Urinary bladder (tissue), 4 donors: ENCODE measurements at places on chromosomes 2 and 18. TPM values are rescaled to one million over a fixed set of nuclear protein-coding genes. Genes with fewer than 3 reads are reported as not detected.

GRCh38 chr18:45169610-45170009, 445.7 kb upstream of the SLC14A2 start:
- DNase-seq = no peak

DNA sequence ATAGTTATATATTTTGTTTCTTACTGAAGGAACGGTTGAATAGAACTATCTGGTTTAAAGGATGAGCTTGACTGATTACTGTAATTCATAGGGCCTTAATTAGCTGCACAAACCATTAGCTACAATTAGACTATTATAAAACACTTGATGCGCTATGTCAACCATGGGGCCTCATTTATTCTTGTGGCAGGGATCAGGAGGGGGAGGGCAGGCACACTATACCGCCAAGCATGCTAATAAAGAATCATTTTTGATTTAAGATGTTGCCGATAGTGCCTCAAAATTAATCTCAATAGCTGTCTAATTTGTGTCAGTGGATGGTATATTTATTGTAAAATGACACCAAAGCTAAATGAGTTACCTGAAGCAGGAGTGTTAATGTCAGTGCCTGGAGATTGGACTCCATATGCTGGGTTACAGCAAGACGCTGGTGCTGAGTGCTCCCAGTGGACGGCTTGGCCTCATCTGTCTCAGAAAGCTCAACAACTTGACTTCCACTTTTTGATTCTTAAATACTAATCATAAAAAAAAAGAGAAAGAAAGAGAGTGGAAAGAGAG, 1007.0 kb upstream of the CELF4 start:
- no peak for DNase-seq

DNA sequence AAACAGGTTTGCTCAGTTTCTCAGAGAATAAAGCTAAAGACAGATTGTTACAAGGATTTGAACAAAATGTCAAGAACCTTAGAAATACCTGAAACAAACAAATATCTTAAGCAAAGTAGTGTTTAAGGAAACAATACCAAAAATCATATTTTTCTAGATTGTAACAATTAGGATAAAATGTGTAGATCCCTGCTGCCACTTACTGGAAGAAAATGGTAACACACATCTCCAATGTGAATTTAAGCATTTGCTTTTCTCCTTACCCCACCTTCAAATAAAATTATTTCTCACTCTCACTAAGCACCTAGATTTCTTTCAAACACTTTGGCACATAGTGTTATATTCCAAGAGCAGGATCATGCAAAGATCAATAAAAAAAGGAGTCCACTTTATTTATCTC, 34.9 kb downstream of the SUCLG1 start:
- no peak for DNase-seq

Gene HTR2B
- 0.81 TPM for polyA plus RNA-seq

GRCh38 chr2:103289105-103289725, 527.4 kb downstream of the TMEM182 start:
- DNase-seq = no peak

Gene AGXT
- polyA plus RNA-seq = 0.49 TPM

GRCh38 chr2:197704434-197705120, 592 bp upstream of the MARS2 start:
- DNase-seq = no peak

Gene WDPCP
- 3.8 TPM for polyA plus RNA-seq

Gene REG3G
- polyA plus RNA-seq = 0.30 TPM

DNA sequence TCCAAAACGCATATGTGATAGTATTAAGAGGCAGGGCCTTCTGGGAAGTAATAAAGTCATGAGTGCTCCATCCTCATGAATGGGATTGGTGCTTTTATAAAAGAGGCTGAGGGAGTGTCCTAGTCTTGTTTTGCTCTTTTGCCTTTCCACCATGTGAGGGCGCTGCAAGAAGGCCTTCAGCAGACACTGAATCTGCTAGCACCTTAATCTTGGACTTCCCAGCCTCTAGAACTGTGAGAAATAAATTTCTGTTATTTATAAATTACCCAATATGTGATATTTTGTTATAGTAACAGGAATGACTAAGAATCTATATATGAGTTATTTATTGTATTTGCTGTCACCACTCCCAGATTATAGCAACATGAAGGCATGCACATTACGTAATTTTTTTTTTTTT, 63.5 kb downstream of the PLA2R1 start:
- DNase-seq = no peak

DNA sequence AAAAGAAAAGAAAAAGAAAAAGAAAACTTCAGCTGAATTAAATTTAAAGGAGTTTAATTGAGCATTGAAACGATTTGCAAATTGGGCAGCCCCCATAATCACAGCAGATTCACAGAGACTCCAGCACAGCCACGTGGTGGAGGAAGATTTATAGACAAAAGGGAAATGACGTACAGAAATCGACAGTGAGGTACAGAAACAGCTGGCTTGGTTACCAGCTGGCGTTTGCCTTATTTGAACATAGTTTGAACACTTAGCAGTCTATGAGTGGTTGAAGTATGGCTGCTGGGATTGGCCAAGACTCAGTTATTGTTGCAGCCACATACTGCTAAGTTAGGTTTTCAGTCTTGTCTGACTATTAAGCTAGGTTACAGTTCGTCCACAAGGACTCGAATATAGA, 312.2 kb upstream of the SLC14A2 start:
- DNase-seq = no peak

DNA sequence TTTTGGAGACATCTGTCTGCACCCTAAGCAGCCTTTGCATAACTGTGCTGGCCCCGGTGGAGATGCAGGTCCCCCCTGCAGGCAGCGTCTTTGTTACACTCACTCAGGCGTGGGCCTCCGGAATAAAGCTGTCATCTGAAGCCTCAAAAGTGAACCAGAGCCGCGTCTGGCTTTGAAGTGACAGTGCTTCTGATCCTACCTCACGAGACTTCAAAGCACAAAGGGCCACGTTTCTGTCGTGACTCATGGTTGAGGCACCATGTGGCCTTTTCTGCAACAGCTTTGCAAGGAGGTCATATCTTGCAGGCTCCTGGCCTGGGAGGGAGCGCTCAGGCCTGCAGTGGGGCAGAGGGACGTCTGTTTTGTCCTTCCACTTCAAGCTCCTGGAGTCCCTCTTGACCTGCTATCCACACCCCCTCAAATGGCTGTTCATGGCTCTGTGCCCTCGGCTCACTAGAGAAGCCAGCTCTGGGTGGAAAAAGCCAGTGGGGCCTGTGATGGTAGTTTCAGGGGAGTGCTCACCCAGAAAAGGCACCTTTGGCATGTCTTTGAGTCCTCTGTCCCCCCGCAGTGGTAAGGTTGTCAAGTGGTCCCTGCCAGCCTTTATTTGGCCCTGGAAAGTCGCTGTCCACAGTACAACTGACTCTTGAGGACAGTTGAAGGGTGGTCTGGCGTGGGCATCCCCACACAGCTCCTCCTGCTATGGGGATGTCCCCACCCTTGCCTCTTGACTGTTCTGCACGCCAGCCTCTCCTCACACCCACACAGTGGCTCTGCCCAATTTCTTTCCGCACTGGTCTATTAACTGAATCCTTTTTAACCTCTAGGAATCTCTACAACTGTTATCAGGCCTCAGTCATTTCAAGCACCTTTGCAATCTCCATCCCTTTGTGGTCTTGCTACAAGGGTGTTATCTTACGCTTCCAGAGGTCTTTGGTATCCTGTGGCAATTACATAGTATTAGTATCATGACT, 19.3 kb downstream of the GPR55 start:
- DNase-seq = no peak

DNA sequence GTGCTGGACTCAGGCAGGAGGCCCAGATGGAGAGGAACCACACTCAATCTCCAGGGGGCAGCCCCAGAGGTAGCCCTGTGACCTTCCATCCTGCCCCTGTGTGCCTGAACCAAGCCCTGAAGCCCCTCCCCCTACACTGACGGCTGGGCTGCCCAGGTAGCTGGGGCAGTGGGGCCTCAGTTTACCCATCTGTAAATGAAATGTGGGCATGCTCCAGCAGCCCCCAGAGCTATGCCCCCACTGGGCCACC, 15.8 kb downstream of the CROCC2 start:
- DNase-seq = no peak

GRCh38 chr18:71168557-71169145, 879.8 kb downstream of the SOCS6 start:
- DNase-seq = no peak

- no peak for DNase-seq
These were observed 620 bp upstream of the RPL37A start for GRCh38 chr2:216498070-216498378.

Gene HDHD2
- polyA plus RNA-seq = 28.7 TPM

DNA sequence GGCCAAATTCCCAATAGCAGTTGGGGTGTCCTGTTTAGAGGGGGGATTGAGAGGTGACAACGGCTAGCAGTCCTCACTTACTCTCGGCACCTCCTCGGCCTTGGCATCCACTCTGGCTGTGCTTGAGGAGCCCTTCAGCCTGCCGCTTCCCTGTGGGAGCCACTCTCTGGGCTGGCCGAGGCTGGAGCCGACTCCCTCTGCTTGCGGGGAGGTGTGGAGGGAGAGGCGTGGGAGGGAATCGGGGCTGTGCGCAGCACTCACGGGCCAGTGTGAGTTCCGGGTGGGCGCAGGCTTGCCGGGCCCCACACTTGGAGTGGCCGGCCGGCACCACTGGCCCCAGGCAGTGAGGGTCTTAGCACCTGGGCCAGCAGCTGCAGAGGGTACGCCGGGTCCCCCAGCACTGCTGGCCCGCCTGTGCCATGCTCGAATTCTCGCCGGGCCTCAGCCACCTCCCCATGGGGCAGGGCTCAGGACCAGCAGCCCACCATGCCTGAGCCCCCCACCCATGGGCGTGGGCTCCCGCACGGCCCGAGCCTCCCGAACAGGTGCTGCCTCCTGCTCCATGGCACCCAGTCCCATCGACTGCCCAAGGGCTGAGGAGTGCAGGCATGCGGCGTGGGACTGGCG, 705.9 kb upstream of the ZNF804A start:
- DNase-seq = no peak

DNA sequence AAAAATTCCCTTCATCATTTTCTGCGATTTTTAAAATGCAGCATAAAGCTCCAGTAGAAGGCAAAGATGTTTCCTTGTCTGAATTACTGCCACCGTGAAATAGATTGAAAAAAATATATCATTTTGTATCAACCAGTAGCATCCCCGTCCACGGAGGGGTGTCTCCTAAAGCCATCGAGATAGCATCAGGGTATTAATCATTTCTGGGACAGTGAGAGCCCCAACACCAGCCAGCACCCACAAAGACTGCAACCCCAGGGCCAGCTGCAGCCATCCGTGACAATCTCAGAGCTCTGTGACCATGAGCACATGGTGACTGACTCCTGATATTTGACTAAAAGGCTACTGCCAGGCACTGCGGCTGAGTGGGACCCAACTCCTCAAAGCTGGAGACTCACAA, 64.1 kb upstream of the SIX3 start:
- no peak for DNase-seq

- no peak for DNase-seq
These were observed 38.5 kb upstream of the SLC35G4 start for GRCh38 chr18:11570769-11571412.

DNA sequence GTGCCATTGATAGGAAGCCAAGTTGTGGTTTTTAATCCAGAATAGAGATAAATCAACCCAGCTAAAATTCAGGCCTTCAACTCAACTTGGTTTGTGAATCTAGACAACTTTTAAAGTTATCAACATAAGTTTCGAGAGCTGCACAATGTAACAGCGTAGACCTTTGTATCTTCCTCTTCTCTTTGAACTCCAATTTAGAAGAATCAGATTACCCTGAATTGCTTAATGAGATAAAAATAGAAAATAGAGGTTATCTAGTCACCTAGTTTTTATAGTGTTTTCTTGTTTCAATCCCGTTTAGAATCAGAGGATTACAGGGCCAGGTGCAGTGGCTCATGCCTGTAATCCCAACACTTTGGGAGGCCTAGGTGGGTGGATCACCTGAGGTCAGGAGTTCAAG, 12.3 kb downstream of the MOGAT1 start:
- no peak for DNase-seq

DNA sequence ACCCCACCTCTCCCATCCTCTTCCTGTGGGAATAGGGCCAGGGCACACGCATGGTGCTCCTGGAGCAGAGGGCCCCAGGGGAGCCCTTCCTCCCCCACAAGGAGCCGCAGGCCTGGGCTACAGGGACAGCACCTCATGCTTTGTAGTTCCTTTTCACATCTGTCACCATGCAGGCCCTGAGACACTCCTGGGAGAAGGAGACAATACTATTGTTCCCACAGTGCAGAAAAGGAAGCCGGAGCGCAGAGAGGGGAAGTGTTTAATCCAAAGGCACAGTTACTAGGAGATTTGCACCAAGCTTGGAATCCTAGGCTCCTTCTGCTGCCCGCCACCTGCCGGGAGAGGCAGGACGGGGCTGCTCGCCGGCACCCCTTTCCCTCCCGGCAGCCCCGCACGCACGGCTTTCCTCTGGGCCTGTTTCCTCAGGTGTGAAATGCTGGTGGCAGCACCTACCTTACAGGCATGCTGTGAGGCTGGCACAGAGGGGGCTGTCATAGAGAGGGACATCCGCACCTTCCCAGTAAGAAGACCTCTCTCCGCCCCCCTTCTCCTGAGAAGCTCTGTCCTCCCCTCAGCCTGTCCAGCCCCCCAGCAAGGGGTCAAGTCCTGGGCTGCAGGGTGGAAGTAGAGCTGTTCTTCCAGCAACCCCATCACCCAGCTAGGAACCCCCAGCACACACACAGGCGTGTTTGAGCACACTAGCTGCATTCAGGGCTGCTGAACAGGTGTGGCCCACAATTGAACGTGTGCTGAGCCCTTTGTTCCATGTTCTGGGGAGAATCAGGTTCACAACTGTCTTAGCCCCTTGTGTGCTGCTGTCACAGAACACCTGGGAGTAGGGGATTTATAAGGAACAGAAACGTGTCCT, 62.6 kb downstream of the SMAD7 start:
- no peak for DNase-seq

DNA sequence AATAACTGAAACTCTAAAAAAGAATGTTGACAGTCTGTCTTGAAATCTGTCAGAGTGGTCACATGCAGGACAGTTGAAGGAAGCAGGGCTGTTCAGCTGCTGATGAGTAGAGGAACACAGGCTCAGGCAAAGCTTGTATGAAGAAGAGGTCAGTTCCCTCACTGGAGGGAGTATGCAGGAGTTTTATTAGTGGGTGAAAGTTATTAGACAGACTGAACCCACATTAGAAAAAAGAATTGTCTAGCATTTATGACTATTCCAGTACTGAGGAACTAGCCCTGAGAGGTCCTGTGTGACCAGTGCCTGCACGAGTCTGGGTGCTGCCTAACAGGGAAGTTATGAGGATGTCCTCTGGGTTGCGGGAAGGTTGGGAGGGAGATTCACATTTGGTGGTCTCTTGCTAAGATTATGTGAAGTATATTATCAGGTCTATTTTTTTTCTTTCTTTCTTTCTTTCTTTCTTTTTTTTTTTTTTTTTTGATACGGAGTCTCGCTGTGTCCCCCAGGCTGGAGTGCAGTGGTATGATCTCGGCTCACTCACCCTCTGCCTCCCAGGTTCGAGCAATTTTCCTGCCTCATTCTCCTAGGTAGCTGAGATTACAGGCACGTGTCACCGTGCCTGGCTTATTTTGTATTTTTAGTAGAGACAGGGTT, 9.6 kb downstream of the TET3 start:
- no peak for DNase-seq
